DMS79 (cell line): ENCODE measurements at places on chromosomes 3 and 15.

GRCh38 chr15:84988909-84989644 is 7.4 kb downstream of the PDE8A start:
- DNase-seq: no peak

- no peak for DNase-seq
These were observed 68.3 kb upstream of the COL8A1 start for GRCh38 chr3:99570061-99570460.

GRCh38 chr3:192947421-192947820 is 29.8 kb upstream of the MB21D2 start:
- no peak for DNase-seq

DNA sequence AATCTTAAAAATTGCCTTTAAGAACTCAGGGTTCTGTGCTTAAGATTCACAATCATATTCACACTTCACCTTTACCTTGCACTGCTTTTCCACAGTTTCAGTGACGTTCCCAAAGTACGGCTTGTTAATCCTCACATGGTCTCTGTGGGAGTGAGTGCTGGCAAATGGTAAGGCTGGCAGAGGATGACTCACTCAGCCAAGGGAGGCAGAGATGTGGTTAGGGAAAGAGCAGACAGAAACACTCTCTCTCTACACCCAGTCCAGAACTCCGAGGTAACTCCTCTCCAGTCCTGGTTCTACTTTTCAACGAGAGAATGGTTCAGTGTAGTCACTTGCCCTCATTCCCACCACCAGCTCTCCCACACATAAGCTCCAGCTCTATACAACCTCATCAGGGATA is 33.1 kb downstream of the RASGRP1 start:
- no peak for DNase-seq

DNA sequence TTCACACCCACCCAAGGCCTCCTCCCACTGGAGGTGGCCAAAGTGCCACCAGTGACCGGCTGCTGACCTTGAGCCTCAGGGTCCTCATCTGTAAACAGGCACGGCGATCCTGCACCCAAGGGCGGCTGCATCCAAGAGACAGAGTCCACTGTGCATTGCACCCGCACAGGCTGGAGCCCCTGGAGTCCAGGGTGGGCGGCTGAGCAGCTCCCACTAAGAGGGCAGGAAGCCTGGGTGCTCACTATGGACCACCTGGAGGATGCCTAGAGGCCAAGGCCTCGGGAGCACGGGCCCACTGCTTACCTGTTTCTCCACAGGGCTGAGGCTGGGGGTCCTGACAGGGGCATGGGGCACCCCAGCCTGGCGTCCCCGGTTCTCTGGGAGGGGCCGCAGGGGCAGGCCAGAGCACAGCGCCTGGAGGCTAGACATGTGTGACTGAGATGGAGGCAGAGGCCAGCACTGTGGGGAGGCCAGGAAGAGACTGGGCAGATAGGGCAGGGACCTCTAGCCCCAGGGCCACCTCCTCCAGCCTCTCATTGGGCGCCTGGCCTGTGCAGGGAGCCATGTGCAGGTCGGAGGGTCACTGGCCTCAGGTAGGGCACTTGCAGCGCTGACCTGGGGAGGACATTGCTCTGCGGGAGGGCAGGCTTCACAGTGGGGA is at the start of gene UROC1:
TSS of gene UROC1 (minus strand) at position 483 of the 661 bp plus-strand sequence. CDS start at position 429, 54 bp downstream.
- no peak for DNase-seq
